NCI-H1092 treated with DMSO at 0.1 percent for 48 hours (cell line): ENCODE measurements at places on chromosomes 4 and X.

- no peak for DNase-seq
Measured at GRCh38 chrX:73268463-73268862, 53.8 kb upstream of the NAP1L2 start.

DNA sequence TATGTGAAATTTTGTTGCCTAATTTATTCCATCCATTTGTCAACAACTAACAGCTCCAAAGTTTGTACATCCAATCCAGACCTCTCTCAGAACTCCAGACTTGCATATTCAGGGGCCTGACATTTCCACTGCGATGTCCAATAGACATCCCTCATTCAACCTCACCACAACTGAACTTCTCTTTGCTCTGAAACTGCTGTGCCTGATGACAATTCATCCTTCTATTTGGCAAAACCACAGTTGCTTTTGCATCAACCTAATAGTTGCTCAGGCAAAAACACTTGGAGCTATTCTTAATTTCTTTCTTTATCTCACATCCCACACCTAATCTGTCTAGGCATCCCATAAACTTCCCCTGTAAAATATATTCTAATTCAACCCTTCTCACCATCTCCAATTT is 56.5 kb downstream of the ANTXR2 start:
- DNase-seq, result no peak

DNA sequence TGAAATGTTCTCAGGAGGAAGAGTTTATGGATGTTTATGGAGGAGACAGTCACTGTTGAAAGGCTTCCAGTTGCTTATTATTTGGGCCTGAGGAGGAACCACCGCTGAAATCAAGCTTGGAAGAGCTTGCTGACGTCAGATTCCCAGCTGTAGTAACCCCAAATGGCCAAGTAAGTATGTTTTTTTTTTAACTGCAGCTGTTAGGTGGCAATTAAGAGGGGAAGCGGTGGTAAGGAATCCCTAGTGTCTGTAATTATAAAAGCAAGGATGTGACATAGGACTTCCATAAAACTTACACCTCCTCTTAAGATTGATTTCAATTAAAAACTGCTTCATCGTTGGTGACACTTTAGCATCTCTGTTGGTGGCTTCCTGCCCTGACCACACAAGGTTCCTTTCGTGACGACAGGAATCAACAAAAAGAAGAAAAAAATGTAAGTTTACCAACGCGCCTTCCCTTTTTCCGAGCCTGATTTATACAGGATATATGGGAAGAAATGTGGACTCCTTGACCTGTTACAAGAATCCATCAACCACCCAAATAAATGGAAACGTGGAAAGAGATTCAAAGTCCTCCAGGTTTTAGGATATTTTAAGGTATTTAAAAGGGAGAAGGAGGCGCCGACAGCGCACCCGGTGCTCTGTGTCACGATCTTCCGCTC is 884 bp downstream of the RELL1 start:
- no peak for DNase-seq

GRCh38 chr4:3106339-3107186 is 32.1 kb downstream of the HTT start:
- peak; percentile 40 for DNase-seq

GRCh38 chr4:66275411-66276038 is 605.2 kb upstream of the EPHA5 start:
- no peak for DNase-seq

GRCh38 chrX:39477762-39478120 is 620.0 kb downstream of the BCOR start:
- peak; percentile 78 for DNase-seq
